ENCODE measurements at places on chromosomes 12 and 14.

DNA sequence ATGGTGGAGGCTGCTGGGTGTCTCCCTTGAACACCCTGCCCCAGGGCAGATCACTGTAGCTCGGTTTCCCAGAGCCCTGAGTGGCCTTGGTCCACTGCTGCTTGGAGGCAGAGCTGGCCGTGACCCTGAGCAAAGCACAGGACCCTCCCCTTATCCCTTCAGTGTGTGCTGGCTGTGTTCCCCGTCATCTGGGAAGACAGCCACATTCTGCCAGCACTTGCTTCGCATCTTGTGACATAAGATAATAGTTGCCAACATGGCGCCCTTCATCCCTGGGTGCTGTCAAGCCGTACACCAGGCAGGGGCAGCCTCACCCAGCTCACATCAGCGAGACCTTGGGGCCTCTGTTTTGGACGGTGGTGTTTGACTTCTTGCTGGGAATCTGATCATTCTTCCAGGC, 12.1 kb upstream of the ALDH2 start:
- DNase-seq, result no peak

DNA sequence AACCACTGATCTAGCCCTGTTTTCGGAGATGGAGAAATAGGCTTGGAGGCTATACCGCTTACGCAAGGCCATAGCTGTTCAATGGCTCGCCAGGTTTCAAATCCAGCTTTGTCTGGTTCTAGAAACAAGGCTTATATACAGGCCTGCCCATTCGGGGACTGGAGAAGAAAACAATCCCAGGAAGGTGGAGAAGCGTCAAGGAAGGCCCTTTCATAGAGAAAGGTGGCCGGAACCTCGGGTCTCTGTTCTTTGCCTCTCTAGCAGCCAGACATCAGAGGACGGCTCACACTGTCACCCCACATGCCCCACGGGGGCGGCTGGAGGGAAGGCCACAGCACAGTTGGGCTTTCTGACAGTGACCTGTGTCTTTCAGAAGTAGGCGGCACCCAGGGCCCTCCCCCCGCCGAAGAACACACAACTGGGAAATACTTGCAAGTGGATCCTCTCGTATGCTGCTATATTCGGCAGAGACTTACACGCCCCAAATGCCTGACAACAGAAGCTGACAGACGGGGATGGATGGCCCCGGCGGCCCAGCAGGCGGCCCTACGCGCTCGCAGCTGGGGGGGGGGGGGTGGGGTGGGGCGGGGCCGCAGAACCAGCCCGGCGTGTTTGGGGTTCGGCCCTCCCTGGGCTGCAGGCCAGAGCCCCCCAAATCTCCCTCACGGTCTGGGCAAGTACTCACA, 4.5 kb upstream of the SETD1B start:
- DNase-seq, result peak; percentile 82

- DNase-seq, result no peak
Measured at GRCh38 chr14:99511421-99512109, 30.4 kb downstream of the CCNK start.

- no peak for DNase-seq
Measured at GRCh38 chr14:76998910-76999309, 29.6 kb downstream of the IRF2BPL start.

DNA sequence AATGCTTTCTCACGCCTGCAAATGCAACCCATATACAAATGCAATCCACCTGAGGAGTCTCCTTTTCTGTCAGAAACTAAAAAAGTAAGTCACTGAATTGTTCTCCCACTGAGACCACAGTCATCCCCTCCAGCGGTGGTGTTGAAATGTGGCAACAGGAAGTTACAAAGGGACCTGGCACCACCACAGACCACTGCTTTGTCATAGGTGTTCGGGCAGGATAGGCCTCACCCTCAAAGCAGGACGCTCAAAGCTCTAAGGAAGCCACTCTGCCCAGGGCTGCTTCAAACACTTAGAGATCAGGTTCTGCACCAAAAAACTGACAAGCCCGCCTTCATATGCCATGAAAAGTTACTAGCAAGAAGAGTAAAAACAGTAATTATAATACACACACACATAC, 11.3 kb downstream of the PHLDA1 start:
- DNase-seq, result no peak

DNA sequence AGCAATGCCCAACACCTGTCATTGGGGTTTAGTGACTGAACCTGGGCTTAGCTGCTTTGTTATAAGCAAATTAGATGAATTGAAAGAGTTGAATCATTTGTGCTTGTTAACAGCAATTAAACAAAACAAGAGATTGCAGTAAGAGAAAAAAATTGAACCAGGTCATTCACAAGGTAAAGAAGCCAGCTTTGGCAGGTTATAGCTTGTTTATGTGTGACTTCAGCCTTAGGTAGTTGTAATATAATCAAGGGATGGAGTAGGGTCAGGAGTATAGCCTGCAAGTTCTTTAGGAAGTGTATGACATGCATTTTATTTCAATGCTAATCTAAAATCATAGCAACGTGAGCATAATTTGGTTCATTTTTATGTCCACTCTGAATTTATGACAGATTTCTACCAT, 63.4 kb upstream of the PLEKHG3 start:
- no peak for DNase-seq

GRCh38 chr14:90553298-90553920, 156.6 kb downstream of the CALM1 start:
- DNase-seq, result no peak

- no peak for DNase-seq
Measured at GRCh38 chr12:106675651-106676435, 93.0 kb downstream of the RFX4 start.

- no peak for DNase-seq
Measured at GRCh38 chr12:43425361-43425760, 126.6 kb downstream of the ADAMTS20 start.

GRCh38 chr12:82600379-82600778, 86.3 kb upstream of the TMTC2 start:
- DNase-seq, result no peak

DNA sequence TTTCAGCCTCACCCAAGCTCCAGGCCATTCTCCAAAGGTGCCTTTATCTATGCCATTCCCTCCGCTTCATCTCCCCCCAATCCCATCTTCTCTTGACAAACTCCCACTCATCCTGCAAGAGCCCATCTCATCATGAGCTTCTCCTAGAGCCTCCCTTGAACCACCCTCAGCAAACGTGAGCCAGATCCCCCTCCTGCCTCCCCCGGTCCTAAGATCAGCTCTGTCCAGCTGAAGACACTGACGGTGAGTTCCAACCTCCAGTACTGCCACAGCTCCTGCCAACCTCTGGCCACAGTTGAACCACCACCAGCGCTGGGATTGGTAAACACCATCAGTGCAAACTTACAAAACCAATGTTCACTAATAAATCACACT, 124.6 kb downstream of the BCL11B start:
- no peak for DNase-seq

DNA sequence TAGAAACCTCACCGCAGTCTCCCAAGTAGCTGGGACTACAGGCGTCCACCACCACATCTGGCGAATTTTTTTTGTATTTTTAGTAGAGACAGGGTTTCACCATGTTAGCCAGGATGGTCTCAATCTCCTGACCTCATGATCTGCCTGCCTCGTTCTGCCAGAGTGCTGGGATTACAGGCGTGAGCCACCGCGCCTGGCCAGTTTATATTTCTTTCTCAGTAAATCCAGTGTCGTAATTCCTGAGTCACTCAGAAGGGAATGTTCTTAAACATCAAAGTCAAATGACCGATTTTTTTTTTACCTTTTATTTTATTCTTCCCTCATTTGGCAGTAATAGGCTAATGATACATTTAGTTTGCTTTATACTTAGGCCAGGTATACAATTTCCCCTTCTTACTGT, 80.5 kb downstream of the FBXO33 start:
- no peak for DNase-seq

- peak; percentile 65 for DNase-seq
Measured at GRCh38 chr12:6867413-6868210, at the start of gene TPI1. TPI1 (plus strand) TSS chr12:6867531; CDS start chr12:6867567, 36 bp downstream.

- no peak for DNase-seq
Measured at GRCh38 chr12:44689587-44689986, 186.5 kb downstream of the NELL2 start.

GRCh38 chr12:49838973-49839633, 3.8 kb downstream of the BCDIN3D start:
- peak; percentile 43 for DNase-seq

Measured in Caki2 (cell line).